Activated naive CD8-positive, alpha-beta T cell treated with anti-CD3 and anti-CD28 coated beads, Interleukin-2, amount 50 U/mL, for 24 hours (primary cell): ENCODE measurements at places on chromosomes 2 and 18.

GRCh38 chr2:20093263-20094141, 42.1 kb upstream of the LAPTM4A start:
- DNase-seq: no peak

- no peak for DNase-seq
Observed at GRCh38 chr2:35708411-35708923, 647.1 kb upstream of the CRIM1 start.

GRCh38 chr2:10654069-10654468, 35.7 kb downstream of the NOL10 start:
- DNase-seq: peak; percentile 48

DNA sequence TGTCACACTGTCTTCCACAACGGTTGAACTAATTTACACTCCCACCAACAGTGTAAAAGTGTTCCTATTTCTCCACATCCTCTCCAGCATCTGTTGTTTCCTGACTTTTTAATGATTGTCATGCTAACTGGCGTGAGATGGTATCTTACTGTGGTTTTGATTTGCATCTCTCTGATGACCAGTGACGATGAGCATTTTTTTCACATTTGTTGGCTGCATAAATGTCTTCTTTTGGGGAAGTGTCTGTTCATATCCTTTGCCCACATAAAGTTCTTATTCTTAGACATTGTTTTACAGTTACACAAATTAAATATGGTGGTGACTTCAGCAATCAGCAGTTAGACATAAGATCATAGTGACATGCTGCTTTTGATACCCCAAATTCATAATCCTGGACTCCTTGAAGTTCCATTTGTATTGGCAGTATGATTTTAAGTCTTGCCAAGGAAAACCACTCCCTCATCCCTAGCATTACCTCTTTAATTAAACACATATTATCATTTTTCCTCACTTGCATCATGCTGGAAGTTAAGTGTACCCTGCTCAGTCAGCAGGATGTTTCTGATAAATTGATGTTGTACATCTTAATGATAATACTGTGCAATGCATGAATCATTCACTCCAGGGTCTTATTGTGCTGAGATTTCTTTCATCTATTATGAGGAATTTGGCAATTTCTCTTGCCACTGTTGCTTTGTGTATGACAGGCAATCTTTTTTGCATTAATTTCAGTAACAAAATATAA, 67.6 kb upstream of the STAT1 start:
- DNase-seq: no peak
